ENCODE measurements at places on chromosomes 4 and X. TPM values are rescaled to one million over a fixed set of nuclear protein-coding genes. Genes with fewer than 3 reads are reported as not detected.

The CT45A8 gene
- not detected for polyA plus RNA-seq

The STATH gene
- 0.57 TPM for polyA plus RNA-seq

DNA sequence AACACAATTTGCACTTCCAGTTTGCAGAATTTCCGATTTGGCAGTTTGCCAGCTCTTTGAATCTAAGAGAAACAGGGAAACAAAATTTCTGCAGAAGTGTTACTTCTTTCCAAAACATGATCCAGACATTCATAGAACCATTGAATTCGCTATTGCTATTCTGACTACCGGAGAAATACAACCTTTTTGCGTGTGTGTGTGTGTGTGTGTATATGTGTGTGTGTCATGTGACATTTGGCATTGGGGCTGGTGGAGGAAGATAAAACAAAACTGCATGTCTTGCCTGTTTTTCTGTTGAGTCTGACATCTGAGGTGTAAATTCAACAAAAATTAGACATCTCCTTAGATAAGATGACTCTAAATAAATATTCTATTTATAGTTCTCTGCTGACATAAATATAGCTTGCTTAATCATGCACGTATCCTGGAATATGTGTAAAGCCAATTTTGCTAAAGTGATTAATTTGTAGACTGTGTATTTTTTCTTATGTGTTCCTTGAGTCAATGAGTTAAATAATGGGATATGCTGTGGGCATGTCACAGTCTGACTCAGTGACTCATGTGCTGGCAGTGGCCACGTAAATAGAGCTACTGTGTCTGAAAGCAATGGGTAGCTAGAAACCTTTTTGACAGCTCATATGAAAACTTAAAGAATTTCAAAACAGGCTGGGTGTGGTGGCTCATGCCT, 98.9 kb downstream of the HPGD start:
- DNase-seq, result no peak

DNA sequence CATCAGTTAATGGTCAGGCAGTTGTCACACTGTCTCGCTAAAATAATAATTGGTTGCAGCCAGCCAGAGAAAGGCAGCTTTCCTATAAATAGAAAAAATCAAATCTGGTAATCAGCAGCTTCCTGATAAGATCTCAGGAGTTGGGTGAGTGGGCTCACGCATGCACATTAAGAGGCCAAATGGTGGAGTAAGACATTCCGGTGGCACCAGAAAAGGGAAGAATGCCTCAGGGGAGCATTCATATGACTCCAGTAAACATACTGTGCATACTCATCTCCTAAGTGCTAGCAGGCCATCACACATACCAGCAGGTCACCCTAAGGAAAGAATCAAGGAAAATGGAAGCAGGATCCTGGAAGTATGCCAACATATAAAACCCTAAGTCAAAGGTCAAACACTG, 40.1 kb downstream of the UGT2B15 start:
- no peak for DNase-seq

DNA sequence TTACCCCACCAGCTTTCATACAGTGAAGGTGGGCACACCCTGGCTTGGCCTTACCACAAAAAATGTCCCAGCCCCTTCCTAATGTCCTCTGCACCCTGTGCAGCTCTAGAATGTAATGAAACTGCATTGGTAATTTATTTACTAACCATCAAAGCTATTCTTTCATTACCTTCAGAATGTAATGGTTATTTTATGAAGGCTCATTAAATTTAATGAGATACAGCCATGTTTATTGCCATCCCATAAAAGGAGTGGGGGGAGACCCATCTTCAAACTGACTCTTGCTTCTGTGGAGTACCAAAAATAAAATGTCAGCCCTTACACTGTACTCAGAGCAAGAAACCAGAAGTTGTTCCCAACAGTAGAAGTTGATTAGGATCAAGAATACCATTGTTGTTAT, 25.0 kb downstream of the NKX6-1 start:
- DNase-seq, result no peak

All from right renal cortex interstitium (tissue), 3 donors.